ENCODE measurements at places on chromosomes 11 and 22.

- no peak for DNase-seq
These were observed 36.9 kb upstream of the CCND1 start for GRCh38 chr11:69604055-69604454.

GRCh38 chr11:47980907-47981621 is 705 bp downstream of the PTPRJ start:
- DNase-seq: peak; percentile 67

- no peak for DNase-seq
These were observed 21.9 kb upstream of the NFRKB start for GRCh38 chr11:129917231-129917630.

DNA sequence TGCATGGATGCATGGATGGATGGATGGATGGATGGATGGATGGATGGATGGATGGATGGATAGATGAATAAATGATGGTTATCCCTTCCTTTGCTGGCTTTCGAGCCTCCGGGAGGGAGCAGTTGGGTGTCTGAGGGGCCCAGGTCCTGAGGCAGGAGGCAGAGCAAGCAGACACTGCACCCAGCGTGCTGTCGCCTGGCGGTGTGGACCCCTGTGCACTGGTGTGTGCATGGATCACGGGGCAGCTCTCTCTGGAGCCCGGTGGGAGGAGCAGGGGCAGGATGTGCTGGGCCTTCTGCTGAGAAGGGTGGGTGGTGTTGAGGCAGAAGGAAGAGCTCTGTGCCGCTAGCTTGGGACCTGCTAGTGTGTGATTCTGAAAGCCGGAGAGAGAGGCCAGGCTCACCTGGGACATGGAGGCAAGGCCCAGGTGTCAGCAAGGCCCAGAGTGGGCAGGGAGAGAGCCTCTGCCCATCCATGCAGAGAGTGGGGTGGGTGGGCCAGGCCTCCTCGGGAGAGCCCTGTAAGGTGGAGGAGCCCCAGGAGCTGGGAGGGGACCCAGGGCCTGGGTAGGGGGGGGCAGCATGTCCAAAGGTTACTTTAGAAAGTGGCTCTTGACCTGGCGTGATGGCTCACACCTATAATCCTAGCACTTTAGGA is 254.4 kb downstream of the BRD1 start:
- peak; percentile 6 for DNase-seq

GRCh38 chr11:8531312-8531711 is 62.7 kb downstream of the STK33 start:
- peak; percentile 46 for DNase-seq

DNA sequence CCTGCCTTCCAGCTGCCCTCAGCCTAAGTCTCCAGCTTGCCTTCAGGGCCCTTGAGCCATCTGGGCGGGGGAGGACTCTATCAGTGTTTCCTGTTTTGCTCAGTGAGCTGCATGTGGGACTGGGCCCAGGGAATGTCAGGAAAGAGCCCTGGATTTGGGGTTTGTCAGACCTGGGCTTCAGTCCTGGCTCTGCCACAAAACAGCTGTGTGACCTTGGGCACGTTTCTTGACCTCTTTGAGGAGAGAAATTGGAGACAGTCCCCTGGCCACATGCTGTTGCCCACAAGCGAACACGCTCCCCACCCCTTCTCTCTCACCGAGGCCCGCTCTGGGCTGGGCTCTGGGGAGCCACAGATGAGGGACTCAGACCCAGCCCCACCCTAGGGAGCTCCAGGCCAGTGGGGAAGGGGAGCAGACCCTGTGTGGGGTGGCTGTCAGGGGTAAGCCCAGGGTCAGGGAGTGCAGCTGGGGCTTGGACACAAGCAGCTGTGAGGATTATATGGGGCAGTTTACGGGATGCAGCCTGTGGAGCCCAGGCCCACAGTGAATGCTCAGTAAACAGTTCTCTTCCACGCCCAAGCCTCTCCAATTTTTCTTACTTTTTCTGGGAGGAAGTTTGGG is 12.3 kb downstream of the MYO7A start:
- DNase-seq: no peak

GRCh38 chr11:119484741-119485605 is 62.0 kb upstream of the THY1 start:
- no peak for DNase-seq

Measured in left hindlimb (tissue), 1 donor.